ENCODE measurements at places on chromosomes 5 and 9. TPM values are rescaled to one million over a fixed set of nuclear protein-coding genes. Genes with fewer than 3 reads are reported as not detected.

Gene PCDHGC4
- total RNA-seq, result 4.8 TPM

Gene ALDH1B1
- total RNA-seq, result 91.0 TPM

Gene FOXD4L6
- not detected for total RNA-seq

Gene C8G
- not detected for total RNA-seq

Gene ZDHHC11B
- total RNA-seq, result 4.3 TPM

Gene AMBP
- total RNA-seq, result not detected

Gene STING1
- 26.2 TPM for total RNA-seq

Gene TMC1
- total RNA-seq, result 0.96 TPM

Gene LCN12
- total RNA-seq, result not detected

Gene INSL6
- total RNA-seq, result 6.3 TPM

- DNase-seq, result no peak
Observed at GRCh38 chr9:26658476-26658875, 234.1 kb downstream of the CAAP1 start.

DNA sequence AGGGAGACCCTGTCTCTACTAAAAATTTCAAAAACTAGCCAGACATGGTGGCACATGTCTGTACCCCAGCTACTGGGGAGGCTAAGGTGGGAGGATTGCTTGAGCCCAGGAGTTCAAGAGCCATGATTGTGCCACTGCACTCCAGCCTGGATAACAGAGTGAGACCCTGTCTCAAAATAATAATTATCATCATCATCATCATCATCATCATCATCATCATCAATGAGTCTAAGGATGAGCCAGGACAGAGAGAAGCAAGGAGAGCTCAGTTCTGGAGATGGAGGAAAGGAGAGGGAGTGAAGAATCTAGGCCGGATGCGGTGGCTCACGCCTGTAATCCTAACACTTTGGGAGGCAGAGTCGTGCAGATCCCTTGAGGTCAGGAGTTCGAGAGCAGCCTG lies 36.7 kb upstream of the MATR3 start:
- DNase-seq, result no peak

DNA sequence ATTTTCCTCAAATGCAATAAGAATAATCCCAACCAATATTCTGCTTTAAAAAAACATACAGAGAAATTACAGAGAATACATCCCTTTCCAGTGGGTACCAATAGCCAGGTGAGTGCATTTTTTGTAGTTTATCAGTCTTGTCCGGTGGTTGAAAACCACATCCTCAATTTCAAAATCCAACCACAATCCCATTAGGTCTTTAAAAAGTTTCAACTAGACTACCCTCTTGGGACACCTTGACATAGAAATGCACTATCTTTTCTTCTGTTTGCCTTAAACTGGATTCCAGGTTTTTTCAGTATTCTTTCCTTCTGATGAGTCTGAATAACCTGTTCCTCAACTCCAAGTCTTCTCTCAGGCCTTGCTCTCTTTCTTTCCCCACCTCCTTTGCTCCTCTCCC lies 223.3 kb downstream of the NR2F1-AS1 start:
- no peak for DNase-seq

DNA sequence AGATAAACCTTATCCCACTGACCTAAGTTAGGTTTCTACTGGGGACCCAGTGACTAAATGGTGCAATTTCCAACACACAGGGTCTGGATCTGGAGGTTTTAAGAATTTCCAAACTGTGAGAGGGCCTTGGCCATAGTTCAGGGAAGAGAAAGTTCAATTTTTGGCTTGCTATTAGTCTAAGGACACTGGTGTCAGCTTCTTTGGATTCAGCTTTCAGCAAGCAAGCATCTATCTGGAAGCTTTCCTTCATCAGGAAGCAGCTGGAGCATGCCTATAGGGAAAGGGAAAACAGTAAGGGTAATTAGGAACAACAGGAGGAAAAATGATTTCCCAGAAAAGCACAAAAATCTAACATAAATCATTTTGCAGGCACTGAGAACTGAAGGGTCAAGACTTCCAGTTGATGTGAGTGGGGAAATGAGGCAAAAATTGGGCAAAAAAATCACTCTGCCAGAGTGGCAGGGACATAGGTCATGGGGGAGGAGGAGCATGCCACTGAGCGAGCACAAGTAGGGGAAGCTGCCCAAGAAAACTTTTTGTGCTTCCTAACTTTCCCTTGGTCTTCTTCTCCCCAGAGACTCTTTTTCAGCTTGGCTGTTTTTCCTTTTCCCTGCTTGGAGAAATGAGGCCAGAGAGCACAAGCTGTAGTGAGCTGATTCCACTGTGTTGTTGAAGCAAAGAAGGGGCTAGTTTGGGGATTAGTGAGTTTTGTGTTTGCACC lies 299.6 kb downstream of the FGF10 start:
- peak; percentile 0 for DNase-seq

- no peak for DNase-seq
Observed at GRCh38 chr5:109748546-109748945, 58.8 kb downstream of the MAN2A1 start.

DNA sequence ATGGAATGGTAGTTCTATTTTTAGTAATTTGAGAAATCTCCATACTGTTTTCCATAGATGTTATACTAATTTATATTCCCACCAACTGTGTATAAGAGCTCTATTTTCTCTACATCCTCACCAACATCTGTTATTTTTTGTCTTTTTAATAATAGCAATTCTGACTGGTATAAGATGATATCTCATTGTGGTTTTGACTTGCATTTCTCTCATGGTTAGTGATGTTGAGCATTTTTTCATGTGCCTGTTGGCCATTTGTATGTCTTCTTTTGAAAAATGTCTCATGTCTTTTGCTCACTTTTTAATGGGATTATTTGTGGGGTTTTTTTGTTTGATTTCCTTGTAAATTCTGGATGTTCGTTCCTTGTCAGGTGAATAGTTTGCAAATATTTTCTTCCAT lies 154.4 kb downstream of the ZSWIM6 start:
- DNase-seq, result no peak

DNA sequence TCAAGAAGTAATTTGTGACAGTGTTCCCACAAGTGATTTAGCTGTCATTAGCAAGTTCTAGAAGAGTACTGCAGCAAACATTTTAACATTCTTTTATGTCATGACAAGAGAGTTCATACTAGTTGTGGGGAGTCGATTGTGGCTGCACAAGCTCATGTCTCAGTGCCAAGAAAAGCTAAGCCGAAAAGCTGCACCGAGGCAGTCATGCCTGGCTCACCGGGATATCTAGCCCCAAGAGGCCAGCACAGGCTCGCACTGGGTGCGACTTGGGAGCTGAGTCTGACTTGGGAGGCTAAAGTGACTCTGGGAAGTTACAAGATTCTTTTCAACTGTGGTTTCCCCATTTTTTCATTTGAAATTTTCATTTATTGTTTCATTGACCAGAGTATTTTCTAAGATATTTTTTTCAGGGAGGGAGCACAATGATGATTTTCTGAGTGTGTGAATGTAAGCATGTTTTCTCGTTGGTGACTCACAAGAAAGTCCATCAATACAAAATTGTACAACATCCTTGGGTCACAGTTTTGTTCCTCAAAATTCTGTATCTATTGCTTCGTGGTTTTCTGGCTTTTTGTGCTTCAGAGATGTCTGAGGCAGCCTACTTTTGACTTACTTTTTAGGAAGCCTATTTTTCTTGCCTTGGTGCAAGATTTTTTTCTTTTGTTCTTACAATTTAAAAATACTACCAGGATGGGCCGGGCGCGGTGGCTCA lies 18.7 kb downstream of the CAST start:
- DNase-seq, result no peak

GRCh38 chr9:108441726-108442125 lies 414.1 kb downstream of the ACTL7B start:
- DNase-seq, result peak; percentile 12

GRCh38 chr9:132582276-132582785 lies at the start of gene BARHL1:
Gene BARHL1 (plus strand): TSS chr9:132582606. CDS start chr9:132582798, 192 bp downstream.
- no peak for DNase-seq

- no peak for DNase-seq
Observed at GRCh38 chr9:131395157-131396098, 1.5 kb downstream of the PRRC2B start.

- peak; percentile 23 for DNase-seq
Observed at GRCh38 chr9:23290973-23291372, 535.1 kb downstream of the ELAVL2 start.

GRCh38 chr5:143374496-143375217 lies 28.8 kb downstream of the NR3C1 start:
- no peak for DNase-seq

DNA sequence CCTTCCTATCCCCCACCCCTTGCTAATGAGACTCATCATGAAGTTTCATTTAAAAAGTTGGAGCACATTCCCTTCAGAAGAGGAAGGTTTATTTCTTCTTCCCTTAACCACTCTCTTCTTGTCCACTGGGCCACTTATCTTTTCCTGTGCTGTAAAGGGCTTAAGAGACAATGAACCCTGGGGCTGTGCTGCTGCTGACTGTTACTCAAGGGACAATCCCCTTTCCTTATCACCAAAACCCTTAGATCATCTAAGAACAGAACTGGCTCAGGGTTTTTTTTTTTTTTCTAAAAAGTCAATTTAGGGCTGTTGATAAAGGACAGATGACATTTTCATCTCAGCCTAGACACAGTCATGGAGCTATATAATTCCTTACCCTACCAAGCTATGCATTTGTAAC lies 29.6 kb downstream of the CAPSL start:
- no peak for DNase-seq

DNA sequence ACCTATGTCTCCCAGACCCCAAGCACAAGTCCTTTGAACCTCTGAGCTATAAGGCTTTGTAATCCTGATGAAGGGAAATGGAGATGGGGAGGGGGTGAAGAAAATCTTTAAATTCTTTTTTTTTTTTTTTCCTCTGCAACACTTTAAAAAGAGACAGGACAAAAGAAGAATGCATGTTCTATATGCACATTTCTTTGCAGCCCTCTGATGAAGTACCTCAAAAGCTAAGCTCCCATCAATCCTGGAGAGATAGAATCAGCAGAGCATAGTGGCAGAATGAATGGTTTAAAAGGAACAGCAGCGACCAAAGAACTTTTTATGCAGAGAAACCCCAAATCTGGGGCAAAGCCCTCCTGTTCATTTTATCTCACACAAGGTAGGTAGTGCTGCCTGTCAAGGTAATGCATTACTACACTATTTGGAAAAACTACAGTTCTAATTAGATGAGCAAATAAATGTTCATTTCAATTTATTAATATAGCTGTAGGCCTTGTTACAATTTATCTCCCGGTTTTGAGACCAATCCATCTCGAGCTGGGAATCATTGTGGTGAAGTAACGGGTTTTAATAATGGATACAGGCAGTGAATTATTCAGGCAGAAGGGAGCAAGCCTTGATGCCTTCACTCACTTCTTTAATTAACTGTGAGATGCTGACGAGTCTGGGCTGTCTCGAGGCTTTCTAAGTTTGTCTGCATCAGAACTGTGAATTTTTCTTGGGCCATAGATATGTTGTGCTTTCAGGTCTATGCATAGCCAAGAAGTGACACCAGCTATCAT lies 173.5 kb upstream of the ZNF608 start:
- DNase-seq, result no peak

DNA sequence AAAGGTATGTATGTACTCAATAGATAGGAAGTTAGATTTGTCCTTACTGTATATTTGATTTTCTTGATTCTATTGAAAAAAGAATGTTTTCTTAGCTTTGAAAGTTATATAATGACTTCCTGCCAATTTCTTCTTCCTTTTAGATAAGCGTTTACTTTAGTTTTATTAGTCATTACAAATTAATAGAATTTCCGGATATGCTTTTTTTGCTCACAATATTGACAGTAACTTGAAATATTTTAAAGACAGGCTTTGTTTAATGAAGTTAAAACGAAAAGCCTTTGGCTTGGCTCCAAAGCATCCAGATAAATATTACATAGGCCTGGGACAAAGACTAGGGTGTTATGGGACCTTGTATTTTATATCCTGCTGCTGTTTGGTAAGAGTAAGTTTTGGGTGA lies 49.5 kb downstream of the CWC27 start:
- DNase-seq, result no peak

- no peak for DNase-seq
Observed at GRCh38 chr5:133497608-133498348, 114.6 kb downstream of the FSTL4 start.

DNA sequence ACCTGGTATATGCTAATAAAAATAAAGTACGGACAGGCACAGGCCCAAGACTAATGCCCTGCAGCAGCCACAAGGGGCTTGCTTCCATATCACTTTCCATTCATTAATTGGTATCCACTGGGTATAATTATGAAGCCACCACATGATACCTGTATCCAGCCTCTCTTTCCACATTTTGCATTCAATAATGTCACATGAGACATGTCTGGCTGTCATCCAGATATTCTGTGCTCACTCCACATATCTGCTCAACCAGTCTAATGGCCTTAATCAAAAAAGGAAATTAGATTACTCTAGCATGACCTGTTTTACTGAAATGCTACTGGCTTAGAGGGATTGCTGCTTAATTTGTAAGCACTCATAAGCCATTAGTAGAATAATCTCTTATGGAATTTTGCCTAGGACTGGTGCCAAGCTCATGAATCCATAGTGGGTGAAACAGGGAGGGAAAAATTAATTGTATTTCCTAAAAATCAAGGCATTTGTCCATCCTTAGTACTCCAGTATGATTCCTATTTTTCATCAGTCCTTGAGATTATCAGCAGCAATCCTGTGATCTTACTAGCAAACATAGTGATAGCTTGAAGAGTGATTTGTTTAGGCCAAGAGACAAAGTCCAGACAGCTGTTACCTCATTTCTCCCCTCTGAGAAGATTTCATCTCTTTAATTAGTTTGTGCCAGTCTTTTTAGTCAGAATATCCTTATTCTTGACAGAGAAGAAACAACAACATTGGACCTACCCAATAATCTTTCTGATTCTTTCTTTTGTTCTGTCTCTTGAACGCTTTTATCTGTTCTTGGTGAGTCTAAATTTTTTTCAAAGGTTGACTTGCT lies 119.2 kb upstream of the ABCA1 start:
- DNase-seq, result peak; percentile 48

- no peak for DNase-seq
Observed at GRCh38 chr5:175551266-175551665, 72.9 kb downstream of the SFXN1 start.

DNA sequence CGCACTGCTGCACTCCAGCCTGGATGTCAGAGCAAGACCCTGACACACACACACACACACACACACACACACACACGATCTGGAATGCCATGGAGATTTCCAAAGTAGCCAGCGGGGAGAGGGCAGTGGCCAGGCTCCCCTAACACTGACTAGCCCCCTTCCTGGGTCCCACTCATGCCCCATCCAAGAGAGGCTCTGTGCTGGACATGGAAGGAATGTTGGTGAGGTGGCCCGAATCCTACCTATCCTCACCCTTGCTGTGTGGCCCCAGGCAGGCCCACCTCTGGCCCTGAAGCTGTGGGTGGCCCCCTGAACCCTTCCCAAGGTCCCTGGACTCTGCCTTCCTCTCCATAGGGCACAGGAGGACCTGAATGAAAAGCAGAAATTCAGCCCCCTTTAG lies 7.3 kb downstream of the BRD3 start:
- no peak for DNase-seq
